ENCODE measurements at places on chromosomes 12 and 14. TPM values are rescaled to one million over a fixed set of nuclear protein-coding genes. Genes with fewer than 3 reads are reported as not detected.

Gene WNT5B
- 16.3 TPM for total RNA-seq

Gene GYS2
- total RNA-seq: not detected

Gene KRT5
- not detected for total RNA-seq

Gene TAS2R46
- 3.3 TPM for total RNA-seq

Gene MRPS35
- 27.4 TPM for total RNA-seq
